ENCODE measurements at places on chromosomes 5 and 9.
A peak's percentile ranks its signal among the peaks of the same experiment; 100 is the strongest.

- DNase-seq = peak; percentile 48
Measured at GRCh38 chr5:171420431-171421241, 1.2 kb downstream of the FGF18 start.

GRCh38 chr5:158080112-158080511 lies 221.2 kb upstream of the CLINT1 start:
- no peak for DNase-seq

DNA sequence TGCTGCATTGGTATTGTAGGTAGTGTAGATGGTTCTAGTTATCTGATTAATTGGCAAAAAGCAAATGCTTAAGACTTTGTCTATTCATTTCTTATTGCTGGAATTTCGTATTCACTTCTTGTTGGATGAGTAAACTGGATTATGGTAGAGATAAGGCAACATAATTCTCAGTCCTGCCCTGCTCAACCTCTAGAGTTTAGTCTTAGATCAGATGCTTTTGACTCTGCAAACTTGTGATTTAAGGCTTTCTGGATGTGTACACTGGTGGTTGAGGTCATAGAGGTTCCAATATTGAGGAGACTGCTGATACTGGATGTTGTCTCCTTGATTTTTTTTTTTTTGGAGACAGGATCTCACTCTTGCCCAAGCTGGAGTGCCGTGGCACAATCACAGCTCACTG lies 35.0 kb downstream of the KIF2A start:
- DNase-seq = no peak

GRCh38 chr5:131021646-131022045 lies 143.4 kb downstream of the HINT1 start:
- no peak for DNase-seq

DNA sequence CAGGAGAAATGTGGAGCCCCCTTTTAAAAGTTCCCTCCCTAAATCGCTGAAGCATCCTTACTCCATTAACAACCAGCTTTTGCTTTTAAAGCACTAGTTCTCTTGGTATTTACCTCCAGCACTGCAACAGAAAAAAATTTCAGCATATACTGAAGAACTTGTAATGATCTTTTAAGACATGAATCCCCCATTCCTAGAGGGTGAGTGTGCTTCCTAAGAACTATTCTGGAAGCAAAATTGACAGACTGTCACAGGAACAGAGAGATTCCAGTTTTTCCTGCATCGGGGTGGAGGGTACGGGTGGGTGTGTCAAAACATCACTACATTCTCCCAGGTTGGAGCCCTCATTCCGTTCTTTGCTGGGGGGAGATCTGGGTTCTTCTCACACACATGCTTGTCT lies 151.9 kb downstream of the EBF1 start:
- DNase-seq = peak; percentile 23

GRCh38 chr5:151110122-151110681 lies 29.4 kb upstream of the TNIP1 start:
- DNase-seq = no peak

DNA sequence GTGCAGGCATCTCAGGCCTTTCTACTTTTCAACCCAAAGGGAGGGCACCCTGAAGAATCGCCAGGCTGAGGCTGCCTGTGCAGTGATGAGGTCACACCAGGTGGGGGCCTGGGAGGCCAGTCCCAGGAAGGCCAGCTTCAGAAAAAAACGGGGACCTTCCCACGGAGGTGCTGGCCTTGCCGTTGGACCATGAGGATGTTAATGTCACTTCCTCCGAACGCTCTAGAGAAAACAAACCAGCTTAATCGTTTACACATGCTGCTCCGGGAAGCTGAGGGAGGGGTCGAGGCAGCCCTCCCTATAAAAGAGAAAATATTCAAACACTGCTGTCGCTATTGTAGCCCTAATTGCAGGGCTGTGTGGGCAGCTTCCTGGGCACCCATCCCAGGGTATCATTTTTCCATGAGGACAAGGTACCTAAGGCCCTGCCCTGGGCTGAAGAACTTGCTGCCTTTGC lies 27.0 kb downstream of the PTGES start:
- DNase-seq = no peak

DNA sequence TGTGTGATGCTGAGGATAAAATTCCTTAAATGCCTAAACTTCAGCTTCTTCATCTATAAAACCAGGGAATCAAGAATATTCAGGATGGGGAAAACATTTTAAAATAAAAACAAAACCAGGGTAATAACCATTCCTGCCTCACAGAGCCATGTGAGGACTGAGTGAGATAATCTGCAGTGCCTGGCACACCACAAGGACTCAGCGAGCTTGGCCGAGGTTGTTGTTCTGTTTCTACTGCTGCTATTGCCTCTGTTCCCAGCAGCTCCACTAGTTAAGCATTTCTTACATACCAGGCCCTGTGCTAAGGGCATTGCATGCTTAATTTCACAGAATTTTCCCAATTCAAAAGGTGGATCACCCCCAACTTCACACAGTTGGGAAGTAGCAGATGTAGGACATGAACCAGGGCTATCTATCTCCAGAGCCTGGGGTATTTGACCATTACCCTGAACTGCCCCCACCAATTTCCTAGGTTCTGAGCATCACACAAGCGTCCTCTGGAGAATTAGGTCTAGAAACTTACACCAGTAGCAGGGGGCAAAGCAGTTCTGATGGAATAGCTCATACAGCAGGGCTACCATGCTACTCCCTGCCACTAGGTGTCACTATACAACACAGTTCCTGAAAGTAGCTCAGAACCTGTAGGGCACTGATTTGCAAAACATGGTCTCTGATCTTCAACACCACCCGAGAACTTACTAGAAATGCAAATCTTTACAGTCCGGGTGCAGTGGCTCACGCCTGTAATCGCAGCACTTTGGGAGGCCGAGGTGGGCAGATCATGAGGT lies 74.3 kb downstream of the LRSAM1 start:
- DNase-seq = no peak

GRCh38 chr9:93951655-93952118 lies 3.5 kb downstream of the BARX1 start:
- no peak for DNase-seq

DNA sequence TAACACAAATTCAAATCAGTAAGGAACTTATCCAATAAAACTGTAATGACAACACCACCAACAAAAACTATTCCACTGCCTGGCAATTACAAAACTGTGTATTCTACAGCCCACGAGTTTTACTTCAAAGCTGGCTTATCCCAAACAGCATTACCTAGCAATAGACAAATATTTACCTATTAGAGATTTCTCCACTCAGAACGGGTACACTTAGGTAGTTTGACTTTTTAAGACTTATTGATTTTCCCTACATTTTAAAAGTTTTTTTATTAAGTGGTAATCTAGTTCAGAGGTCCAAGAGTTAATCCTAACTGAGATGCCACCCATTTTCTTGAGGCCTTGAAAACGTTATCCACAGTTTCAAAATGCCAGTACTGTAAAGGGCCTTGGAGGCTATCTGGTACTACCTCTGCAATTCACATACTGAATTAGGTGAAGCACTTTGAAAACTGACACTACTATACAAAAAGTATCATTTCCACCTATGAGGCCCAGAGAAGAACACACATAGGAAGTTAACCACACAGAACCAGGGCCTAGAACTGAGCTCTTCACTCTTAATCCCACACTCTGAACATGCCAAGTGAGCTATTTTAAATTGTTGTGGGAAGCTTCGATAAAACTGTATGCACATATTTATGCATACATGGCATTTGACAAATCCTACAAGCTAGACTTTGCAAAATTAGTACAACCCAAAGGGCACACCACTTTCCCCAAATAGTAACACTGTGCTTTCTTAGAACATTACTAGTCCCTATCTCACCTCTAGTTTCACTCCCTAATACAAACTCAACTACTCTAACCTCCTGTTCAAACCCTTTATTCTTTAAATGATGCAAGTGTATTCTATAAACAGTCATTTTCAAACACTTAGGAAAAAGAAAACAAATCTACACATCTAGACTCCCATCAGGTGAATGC lies 2.1 kb downstream of the NADK2 start:
- DNase-seq = no peak

All from glutamatergic neuron (in vitro differentiated cells).